ENCODE measurements at places on chromosomes 1 and 21.

DNA sequence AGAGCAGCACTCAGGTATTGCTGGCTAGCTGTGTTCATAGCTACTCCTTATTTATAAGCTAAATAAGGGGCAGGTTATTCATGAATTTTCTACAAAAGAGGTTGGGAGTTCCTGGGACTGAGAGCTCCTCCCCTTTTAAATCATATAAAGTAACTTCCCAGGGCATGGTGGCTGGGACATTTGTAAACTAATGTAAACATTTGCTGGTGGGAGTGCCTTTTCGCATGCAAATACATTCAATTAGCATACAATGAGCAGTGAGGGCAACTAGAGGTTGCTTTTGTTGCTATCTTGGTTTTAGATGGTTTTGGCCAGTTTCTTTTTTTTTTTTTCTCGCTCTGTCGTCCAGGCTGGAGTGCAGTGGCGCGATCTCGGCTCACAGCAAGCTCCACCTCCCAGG is 43.4 kb downstream of the GNPAT start:
- DNase-seq = no peak

DNA sequence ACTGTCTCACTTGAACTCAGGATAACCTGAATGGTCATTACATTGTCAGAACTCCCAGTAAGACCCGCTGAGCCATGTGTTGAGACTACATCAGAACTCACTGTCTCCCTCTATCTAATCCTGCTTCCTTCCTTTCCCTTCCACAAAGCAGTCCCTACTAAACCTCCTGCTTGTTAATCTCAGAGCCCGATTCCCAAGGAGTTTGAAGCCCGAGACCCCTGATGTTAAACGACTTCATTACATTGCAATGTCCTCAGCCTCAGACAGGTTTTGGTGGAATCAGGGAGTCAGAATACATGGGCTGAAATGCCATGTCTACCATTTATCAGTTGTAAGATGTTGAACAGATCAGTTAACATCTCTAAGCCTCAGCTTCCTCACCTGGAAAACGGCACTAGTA is 682.4 kb downstream of the ADGRL2 start:
- no peak for DNase-seq

DNA sequence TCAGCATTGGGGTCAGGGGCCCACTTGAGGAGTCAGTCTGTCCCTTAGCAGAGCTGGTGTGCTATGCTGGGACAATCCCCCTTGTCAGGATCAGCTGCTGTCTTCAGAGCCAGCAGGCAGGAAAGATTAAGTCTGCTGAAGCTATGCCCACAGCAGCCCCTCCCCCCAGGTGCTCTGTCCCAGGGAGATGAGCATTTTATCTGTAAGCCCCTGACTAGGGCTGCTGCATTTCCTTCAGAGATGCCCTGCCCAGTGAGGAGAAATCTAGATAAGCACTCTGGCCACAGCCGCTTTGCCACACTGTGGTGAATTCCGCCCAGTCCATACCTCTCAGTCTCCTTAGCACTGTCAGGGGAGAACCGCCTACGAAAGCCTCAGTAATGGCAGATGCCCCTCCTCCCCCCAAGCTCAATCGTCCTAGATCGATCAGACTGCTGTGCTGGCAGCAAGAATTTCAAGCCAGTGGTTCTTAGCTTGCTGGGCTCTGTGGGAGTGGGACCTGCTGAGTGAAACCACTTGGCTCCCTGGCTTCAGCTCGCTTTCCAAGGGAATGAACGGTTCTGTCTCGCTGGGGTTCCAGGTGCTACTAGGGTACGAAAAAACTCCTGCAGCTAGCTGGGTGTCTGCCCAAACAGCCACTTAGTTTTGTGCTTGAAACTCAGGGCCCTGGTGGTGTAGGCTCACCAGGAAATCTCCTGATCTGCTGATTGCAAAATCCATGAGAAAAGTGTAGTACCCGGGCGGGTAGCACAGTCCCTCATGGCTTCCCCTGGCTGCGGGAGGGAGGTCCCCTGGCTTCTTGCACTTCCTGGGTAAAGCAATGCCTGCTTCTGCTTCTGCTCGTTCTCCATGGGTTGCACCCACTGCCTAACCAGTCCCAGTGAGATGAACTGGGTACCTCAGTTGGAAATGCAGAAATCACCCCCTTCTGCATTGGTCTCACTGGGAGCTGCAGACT is 25.1 kb upstream of the TP53BP2 start:
- DNase-seq = no peak

DNA sequence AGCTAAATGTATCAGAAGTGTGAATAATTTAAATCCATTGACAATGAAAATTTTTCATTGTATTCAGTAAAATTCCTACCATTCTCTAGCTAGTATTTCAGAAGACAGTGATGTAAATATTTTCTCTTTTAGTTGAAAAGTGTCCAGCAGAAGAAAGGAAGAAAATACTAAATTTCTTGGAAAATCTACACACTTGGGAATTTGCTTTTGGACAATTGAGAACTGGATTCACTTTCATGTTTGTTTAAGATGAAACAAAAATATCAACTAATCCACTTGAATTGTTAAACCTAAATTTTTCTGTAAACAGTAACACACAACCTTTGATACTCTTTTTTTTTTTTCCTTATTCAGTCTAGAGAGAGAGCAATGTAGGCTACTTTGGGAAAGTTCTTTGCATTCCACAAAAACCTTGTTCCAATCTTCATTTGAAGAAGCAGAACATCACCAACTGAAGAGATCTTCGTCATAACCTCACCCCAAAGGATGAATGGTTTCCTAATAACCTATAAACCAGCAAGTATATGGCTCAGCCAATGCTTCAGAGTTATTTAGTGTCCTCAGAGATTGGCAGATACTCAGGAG is 155.1 kb upstream of the GORAB start:
- DNase-seq = no peak

DNA sequence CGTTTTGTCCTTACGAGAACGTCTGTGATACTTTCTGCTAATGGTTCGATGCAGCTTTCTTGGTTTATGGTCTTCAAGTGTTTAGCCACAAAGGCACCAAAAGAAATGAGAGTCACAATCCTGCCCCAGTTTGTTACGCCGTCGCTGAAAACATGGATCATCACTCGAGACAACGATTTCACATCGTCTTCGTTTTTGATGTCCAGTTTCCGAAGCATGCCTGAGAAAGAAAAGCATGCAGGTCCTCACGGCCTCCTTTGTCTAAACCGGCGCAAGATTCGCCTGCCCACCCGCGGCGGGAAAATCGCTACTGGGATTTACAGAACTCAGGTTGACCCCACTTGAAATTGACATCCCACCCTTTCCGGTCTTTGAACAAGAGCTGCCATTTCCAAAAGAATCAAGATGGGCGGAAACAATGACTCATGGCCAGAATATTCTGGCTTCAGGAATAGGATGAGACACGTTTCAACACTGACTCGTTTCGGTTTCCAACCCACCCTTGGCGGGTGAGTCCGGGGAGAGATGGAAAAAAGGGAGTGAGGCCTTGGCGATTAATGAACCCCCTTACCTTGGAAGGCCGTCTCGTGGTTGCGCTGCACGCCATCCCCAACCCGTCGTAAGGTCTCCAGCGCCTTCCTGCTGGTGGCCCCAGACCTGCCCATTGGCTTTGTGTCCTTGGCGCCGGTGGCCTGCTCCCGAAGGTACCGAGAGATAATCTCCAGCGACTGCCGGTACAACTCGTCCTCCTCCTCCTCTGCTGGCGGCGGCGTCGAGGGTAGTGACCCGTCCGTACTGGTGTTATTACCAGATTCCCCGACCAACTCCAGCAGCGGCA is 919 bp downstream of the MCL1 start:
- no peak for DNase-seq

All from stimulated activated CD4-positive, alpha-beta T cell treated with anti-CD3 and anti-CD28 coated beads, TNF-alpha, amount 100 ng/mL, for 4 hours (primary cell).